Occipital lobe (tissue), 3 donors: ENCODE measurements at places on chromosomes 6 and 20. TPM values are rescaled to one million over a fixed set of nuclear protein-coding genes. Genes with fewer than 3 reads are reported as not detected.
A peak's percentile ranks its signal among the peaks of the same experiment; 100 is the strongest.

DNA sequence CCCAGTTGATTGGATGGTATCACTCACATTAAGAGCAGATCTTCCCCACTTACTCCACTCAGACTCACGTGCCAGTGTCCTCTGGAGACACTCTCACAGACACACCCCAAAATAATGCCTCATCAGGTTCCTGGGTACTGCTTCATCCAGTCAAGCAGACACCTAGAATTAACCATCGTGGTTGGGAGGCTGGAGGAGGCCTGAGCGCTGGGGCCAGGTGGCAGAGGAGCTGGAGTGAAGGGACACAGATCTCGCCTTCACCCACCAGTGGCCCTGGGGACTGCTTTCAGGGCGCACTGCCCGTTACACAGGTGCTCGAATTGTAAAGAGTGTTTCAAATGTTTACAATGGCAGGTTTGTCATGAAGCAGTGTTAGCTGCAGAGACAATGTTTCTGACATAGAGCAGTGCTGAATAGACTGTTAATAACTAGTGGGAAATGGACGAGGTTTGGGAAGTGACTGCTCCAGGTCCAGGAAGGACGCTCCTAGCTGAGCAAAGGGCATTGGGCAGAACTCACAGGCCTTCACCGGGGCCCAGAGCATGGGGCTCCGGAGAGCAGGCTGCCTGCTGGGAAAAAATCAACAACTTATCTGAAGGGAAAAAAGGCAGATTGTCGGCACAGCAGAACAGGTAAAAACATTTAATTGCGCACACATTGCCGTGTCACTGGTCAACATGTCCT lies 38.4 kb downstream of the TMEM242 start:
- DNase-seq: no peak

DNA sequence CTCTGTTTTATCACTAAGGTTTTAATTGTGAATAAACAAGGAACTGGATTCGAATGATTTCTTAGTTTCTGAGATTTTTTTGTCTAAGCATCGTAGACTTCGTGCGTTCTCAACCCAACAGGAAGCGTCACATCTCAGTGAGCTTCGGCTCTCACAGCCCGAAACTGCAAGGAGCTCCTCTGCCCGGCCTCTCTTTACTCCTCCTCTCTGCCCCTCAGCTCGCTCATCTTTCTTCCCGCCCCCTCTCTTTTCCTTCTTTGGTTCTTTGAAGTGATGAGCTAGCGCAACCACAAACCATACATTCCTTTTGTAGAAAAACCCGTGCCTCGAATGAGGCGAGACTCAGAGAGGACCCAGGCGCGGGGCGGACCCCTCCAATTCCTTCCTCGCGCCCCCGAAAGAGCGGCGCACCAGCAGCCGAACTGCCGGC lies 480 bp upstream of the NT5E start:
- peak; percentile 61 for DNase-seq

- DNase-seq: no peak
These were observed 1.1 kb downstream of the BMP5 start for GRCh38 chr6:55874316-55874715.

DNA sequence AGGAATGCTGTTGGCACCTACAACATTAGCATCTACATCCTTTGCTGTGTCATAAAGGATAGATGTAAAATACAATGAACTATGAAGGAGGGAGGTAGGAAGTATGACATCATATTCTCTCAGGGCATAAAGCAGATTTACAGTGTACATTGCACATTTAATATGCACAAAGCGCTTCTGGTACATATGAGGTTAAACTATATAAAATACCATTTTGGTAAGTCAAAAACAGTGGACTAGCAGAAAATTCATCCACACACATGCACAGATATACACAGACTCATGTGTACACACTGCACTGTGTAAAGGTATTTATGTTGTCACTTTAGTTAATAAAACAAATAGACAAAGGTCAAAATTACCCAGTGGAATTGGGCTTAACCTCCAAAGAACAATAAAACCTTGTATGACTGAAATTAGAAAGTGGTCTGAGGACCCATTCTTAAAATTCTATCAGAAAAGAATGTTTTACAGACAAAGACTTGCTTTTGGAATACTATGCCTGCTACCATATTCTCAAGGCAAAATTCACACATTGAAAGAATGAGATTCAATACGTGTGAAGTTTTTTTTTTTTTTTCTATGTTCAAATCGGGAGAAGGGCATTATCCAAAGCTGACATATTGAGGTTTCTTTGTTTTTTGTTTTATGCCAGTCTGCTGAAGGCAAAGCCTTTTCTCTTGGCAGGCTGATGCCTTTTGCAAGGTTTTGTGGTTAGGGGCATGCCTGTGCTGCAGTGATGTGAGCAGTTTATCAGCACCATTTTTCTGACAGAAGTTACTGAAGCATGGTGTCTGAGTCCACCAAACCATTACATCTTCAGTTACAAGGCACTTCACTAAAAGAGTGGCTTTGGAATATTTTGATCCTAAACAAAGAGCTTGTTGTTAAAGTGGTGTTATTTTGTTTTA lies 199.0 kb downstream of the PLCB1 start:
- DNase-seq: no peak

DNA sequence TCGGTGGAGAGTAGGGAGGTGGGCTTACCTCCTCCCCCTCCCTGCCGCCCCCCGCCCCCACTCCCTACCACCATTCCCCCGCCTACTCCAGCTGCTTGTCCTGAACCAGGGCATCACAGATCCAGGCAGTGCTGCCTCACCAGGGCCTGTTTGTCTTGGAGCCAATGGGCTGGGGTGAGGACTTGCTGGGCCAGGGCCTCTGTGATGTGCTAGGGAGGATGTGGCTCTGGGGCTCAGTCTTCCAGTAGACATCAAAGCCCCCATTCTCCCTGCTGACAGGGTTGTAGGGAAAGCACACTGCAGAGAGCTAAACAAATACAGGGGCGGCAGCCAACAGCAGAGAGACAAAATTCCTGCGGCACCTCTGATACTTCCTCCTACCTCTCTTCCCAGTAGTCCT lies 48.2 kb upstream of the NXT1 start:
- DNase-seq: no peak

DNA sequence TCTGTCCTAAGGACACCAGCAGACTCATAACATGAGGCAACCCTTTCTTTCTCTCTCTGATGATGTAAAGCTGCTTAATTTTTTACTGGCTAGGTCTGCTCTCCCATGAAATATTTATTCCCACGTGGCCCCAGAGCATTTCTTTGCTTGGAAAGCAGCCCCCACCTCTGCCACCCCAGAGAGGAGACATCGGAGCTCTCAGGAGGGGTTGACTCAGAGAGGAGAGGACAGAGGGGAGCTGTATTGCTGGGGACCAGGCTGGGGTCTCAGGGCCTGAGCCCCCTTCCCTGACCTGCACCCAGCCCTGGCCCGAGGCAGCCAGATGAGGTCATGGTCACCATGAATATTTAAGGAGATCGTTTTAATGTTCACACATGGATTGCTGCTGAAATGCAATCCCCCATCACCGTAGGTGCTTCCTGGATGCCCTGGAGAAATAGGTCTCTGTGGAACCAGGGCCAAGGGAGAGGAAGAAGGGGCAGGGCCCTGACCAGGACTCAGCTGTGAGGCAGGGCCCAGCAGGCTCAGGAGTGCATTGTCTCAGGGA lies 117.5 kb downstream of the DLL1 start:
- no peak for DNase-seq

- no peak for DNase-seq
These were observed 3.5 kb upstream of the RAET1L start for GRCh38 chr6:150028799-150029198.

GRCh38 chr20:17859616-17860232 lies 108.9 kb downstream of the SNX5 start:
- DNase-seq: peak; percentile 39

DNA sequence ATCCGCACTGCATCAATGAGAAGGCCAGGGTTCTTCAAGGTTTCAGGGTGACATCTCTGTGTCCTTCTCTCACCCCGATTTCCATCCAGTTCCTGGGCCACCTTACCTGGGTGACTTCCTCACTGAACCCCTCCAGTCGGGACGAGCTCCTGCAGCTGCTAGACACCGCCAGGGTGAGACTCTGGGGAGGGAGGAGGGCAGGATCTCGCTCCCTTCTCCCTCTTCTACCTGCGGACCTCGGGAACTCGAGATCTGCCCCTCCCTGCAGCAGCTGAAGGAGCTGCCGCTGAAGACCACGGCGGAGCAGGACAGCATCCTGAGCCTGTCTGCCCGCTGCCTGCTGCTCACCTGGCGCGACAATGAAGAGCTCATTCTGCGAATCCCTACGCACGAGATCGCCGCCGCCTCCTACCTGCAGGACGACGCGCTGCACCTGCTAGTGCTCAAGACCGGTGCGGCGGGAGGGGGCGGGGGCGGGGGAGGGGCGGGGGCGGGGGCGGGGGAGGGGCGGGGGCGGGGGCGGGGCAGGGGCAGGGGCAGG lies 7.5 kb downstream of the CCM2L start:
- DNase-seq: no peak

- DNase-seq: no peak
These were observed 26.5 kb downstream of the SMLR1 start for GRCh38 chr6:130853555-130854183.

DNA sequence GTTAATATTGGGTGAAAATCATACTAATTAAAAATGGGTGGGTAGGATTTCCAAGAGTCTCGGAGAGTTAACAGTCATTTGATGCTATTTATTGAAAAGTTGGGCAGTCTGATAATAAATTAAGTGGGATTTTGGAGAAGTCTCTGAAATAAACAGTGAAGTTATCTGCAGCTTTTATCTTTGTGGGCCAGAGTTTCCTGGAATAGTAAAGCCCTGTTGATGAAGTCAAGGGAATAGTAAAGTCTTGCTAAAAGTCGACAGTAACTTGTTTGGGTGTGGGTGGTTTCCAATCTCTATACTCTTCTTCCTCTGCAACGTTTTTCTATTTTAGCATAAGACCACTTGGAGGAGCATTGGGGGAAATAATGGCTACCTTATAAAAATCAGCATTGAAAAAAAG lies 493.6 kb downstream of the EPM2A start:
- DNase-seq: no peak

- no peak for DNase-seq
These were observed 166.7 kb upstream of the LRFN2 start for GRCh38 chr6:40753675-40754448.

GRCh38 chr20:48827855-48828733 lies at the start of gene PREX1:
Gene PREX1 (minus strand): TSS chr20:48827999. CDS start chr20:48827860, 139 bp downstream.
- peak; percentile 80 for DNase-seq

GRCh38 chr6:157675831-157676230 lies 147.2 kb upstream of the SNX9 start:
- DNase-seq: no peak

GRCh38 chr20:48293671-48294070 lies 508.4 kb upstream of the SULF2 start:
- no peak for DNase-seq

- DNase-seq: no peak
These were observed 94.6 kb downstream of the LRRC1 start for GRCh38 chr6:53889365-53889764.

DNA sequence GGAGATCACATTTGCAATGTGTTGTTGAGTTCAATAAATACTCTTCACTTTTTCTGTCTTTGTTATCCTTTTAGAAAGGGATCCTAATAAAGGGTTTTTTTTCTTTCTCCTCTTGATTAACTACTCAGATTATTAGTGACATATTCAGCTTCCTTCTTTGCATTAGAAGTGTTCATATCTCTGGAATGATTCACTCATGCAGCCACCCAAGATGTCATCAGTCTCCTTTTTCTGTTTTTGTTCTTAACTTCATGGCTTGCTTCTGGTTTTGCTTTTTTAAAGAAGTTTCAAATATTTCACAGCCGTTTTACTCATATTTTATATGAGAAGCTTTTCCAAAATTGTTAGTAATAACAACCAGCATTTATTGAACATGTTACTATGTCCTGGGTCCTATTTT lies 187.6 kb downstream of the TMEM242 start:
- no peak for DNase-seq

DNA sequence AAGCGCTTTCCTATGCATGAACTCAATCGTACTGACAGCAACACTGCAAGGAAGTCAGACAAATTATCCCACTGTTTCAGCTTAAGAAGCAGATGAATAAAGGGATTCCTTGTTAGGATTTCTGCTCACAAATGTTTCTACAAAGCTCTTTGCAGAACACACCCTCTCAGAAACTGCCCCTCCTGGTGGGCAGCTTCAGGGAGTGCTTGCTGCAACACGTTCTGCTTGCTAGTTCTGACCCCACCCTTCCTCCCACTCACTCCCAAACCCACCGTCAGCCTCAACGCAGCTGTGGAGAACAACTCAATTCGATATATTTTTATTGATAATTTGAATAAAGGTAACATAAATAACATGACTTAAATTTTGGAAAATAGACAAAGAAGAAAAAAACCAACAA lies 250.8 kb upstream of the PRDM1 start:
- DNase-seq: no peak

GRCh38 chr20:41154436-41155176 lies 17.3 kb downstream of the PLCG1 start:
- DNase-seq: no peak

GRCh38 chr20:11791316-11791715 lies 126.4 kb upstream of the BTBD3 start:
- no peak for DNase-seq

GRCh38 chr6:109521080-109521479 lies 38.1 kb upstream of the ZBTB24 start:
- DNase-seq: no peak

GRCh38 chr6:37643851-37644672 lies 53.6 kb downstream of the MDGA1 start:
- DNase-seq: no peak

DNA sequence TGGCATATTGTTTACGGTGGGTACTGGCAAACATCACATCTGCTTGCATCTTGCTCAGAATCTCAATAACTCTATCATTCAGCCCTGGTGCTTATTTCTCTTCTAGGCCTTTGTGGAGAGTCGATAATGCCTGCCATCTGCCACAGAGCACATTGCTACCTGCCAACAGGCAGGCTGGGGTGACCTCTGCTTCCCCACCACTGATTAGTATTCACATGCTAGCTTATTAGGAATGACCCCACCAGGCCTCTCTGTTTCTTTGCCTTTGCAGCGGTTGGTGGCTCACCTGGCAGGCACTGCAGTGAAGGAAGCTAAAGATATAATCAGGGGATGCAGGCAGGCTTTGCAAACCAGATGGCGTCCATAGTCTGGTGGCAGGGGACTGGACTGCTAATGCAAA lies 154.5 kb downstream of the MMS22L start:
- DNase-seq: no peak

GRCh38 chr20:37314617-37315016 lies 25.2 kb downstream of the MANBAL start:
- no peak for DNase-seq

DNA sequence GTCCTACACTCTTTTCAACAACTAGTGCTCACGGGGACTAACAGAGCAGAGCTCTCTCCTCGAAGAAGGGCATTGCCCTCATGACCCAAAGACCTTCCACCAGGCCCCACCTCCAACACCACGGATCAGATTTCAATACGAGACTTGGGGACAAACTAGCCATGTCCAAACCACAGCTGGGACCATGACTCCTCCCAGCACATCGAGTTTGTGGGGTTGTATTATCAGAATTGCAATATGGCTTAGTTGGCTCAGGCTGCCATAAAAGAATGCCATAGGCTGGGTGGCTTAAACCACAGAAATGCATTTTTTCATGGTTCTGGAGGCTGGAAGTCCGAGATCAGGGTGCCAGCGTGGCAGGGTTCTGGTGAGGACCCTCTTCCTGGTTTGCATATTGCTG lies 189.7 kb upstream of the PMEPA1 start:
- no peak for DNase-seq

Gene RAD21L1
- total RNA-seq: not detected

Gene GSS
- 41.5 TPM for total RNA-seq

Gene DLL1
- total RNA-seq: 11.9 TPM

Gene SLC17A3
- total RNA-seq: not detected

Gene ERVFRD-1
- not detected for total RNA-seq

Gene MUCL3
- not detected for total RNA-seq

Gene PBOV1
- total RNA-seq: not detected

Gene GJA1
- 87.7 TPM for total RNA-seq

Gene TNFRSF6B
- not detected for total RNA-seq

Gene SPAG4
- total RNA-seq: 1.4 TPM

Gene PDYN
- not detected for total RNA-seq

Gene TREM2
- 10.5 TPM for total RNA-seq
